ENCODE measurements at places on chromosomes 3 and 15. TPM values are rescaled to one million over a fixed set of nuclear protein-coding genes. Genes with fewer than 3 reads are reported as not detected.

GRCh38 chr15:62105266-62105665 lies 38.5 kb downstream of the C2CD4A start:
- DNase-seq: no peak

GRCh38 chr3:126551839-126552687 lies 6.7 kb downstream of the C3orf22 start:
- DNase-seq: no peak

The KBTBD13 gene
- total RNA-seq: not detected

The SLC35G2 gene
- 14.7 TPM for total RNA-seq
